SJSA1 (cell line): ENCODE measurements at places on chromosomes 4 and X.
A peak's percentile ranks its signal among the peaks of the same experiment; 100 is the strongest.

DNA sequence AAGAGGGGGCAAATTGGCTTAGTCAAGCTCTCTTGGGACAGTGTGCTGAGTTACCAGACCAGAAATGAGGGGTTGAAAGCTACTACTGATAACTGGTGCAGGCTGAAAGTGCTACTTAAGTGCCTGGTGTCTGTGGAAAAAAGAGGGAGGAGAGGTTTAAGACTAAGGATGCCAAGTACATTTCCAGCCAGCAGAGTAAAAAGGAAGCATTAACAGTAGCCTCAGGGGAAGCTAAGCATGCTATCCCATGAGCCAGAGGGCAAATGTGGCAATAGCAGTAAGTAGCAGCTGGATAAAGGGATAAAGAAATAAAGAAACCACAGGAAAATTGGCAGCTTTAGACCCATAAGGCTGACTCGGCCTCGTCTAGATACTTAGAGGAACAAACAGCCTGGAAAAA is 196.3 kb upstream of the MAB21L2 start:
- no peak for DNase-seq

GRCh38 chr4:143362349-143363046 is 25.8 kb downstream of the GAB1 start:
- DNase-seq: no peak

GRCh38 chr4:14065406-14065805 is 437.9 kb upstream of the BOD1L1 start:
- no peak for DNase-seq

DNA sequence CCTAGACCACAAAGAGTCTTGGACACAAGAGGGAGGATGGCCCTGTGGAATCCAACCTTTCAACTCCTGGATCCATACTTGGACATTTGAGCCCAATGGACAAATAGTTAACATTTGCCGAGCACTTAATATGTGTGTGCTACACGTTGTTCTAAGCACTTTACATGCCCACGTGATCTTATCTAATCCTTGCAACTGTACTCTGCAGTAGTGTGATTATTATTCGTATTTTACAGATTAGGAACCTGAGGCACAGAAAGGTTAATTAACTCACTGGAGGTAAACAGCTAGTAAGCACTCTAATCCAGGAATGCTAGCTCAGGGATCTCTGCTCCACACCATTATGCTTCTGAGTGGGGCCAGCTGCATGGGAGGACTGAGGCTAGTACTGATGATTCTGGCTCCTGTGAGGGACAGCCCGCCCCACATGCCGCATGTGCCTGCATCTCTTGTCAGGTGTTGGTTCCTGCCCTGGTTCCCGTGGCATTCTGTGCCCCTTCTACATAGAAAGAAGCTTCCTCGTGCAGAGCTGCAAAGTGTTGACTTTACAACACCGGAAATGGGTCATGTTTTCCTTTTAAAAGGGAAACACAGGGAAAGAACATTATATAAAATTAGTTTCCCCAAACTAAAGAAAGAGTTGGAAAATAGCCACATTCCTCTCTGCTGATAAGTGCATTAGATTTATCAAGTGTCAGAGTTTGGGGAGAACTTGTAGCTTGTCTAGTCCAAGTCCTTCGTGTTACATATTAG is 34.8 kb downstream of the PLAC1 start:
- no peak for DNase-seq

DNA sequence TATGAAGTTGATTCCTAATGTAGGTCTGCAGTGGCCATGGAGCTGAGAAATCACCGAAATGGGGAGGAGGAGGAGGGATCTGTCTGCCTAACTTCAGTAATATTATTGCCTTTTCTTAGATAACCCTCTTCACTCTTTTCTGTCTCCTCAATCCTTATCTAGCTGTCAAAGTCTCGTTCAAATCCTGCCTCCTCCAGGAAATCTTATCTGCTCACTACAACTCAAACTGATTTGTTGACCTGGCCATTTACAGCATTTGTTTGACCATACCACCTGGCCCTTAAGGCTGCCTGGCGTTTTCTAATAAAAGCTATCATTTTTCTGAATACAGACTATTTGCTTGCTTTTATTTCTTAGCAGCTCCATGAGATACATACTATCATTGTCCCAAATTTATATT is 33.8 kb downstream of the GALNT7 start:
- no peak for DNase-seq

DNA sequence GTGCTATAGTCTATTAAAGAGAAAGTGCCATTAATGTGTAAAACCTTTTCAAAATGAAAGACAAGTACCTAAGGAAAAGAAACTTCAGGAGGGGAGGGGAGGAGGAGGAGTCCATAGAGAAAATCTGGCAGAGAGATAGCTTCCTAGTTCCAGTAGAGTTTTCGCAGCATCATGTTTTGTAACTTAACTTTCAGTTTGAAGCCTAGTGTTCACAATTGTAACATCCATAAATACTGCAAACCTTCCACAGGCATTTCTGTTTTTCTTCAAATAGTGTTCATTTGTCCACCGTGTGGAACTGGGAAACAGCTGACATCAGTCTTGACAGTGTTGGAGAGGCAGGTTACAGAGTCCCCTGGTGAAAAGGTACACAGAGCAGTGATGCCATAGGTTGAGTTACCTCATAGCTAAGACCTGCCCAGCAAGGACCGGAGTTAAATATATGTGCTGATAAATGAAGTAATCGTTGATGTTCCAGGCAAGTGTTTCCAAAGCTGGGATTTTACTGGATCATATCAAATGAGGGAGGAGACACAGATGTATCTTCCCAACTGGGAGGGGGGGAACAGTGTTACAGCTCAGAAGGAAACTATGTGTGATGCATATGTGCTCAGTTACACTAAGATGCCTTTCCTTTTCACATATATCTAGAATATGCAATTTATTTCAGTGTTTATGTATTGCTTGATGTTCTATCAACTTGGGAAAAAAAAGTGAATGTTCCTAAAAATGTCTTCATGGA is 369.5 kb upstream of the FAM241A start:
- DNase-seq: peak; percentile 10

DNA sequence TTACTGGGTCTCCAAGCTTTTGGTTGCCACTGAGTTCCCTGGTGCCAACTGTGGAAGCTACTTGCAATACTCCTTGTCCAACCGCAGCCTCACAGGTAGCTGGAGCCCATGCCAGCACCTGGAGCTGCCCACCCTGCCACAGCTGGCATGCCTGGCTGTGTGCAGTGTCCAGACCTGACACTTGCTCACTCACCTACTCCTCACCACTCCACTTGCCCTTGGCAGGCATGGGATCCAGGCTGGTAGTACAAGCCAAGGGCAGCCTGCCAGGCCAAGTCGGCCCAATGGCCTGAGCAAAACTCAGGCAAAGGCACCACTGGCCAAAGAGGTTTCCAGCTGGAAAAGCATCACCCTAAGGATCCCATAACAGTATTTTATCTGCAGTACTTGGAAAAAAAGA is 246.3 kb downstream of the PDGFC start:
- DNase-seq: no peak

- no peak for DNase-seq
Measured at GRCh38 chr4:962231-963208, 10.8 kb downstream of the DGKQ start.
